ENCODE measurements at places on chromosomes 12 and 14.

- DNase-seq: no peak
Observed at GRCh38 chr12:49068879-49069506, 786 bp downstream of the RHEBL1 start.

GRCh38 chr12:6829536-6830220, 1.5 kb downstream of the P3H3 start:
- DNase-seq: peak; percentile 55

- DNase-seq: peak; percentile 33
Observed at GRCh38 chr12:27163048-27163715, 80.8 kb upstream of the C12orf71 start.

- DNase-seq: no peak
Observed at GRCh38 chr12:67650388-67651131, 2.0 kb downstream of the DYRK2 start.

DNA sequence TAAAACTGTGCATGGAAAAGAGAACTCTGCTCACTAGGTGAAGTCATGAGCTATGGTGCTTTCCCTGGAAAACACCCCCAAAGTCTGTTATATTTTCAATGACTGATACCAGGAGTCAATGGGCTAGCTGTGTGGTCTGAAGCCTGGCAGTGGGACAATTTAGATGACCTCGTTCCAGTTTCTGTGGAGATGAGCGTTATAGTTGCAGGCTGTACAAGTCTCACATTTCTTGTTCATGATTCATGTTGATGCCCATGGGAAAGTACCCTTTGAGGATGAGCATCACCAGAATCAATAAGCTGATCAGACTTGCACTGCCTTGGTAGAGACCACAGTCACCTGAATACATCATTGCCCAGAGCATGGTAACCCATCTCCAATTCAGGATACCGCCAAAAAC, 70.7 kb downstream of the NOVA1 start:
- peak; percentile 4 for DNase-seq

GRCh38 chr12:53568809-53569557, 57.2 kb downstream of the ATF7 start:
- peak; percentile 52 for DNase-seq

DNA sequence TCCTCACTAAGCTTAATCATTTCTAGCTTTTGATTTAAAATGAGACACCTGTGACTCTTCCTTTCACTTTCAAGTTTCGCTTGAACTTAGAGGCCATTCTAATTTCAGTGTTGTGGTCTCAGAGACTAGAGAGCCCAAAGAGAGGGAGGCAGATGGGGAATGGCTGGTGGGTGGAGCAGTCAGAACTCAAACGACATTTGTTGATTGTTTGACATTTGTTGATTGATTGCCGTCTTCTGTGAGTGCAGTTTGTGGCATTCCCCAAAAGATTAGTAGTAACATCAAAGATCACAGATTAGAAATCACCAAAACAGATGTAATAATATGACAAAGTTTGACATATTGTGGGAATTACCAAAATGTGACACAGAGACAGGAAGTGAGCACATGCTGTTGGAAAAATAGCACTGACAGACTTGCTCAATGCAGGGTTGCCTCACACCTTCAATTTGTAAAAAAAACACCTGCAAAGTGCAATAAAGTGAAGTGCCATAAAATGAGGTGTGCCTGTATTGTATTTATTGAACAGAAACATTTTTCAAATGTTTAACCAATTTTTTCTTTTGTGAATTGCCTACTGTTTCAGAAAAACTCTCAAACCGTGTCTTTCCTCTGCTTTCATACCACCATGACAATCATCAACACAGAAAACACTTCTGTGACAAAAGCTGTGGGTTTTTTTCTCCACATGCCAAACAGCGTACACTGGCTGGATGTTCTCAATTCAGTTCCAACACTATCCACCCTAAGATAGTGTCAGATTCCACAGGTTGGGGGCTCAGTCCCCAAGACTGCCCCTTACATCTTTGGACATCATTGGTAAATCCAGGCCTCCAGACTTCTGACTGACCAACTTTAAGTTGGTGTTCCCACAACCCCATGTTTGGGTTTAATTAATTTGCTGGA, 376.3 kb upstream of the RGS6 start:
- DNase-seq: no peak

DNA sequence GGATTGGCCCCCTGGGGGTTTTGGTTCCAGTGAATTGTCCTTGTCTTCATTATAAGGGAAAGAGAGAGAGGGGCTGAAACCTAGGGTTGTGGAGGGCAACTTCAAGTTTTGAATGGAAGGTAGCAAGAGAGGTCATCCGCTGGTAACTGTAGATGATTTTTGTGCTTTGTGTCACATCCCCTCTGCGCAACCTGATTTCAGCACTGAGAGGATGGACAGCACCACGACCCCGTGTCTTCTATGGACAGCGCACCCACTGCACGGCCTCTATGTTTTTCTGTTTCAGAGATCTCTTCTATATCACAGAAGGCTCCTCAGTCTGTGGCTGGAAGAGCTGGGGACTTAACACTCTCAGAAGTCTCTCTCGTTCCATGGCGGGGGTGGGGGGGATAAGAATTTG, 127.0 kb upstream of the RPH3A start:
- no peak for DNase-seq

DNA sequence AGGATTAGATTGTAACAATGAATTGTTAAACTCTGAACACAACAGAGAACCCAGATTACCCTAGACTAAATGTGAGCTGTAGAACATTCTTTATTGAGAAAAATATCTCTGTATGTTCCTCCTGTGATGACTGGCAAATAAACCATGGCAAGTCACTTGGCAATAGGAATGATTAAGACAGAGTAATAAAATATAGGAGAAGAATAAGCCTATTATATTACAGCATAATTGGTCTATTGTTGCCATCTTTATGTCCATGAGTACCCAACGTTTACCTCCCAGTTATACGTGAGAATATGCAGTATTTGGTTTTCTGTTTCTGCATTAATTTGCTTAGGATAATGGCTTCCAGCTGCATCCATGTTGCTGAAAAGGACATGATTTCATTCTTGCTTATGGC, 211.2 kb upstream of the AVPR1A start:
- DNase-seq: no peak

DNA sequence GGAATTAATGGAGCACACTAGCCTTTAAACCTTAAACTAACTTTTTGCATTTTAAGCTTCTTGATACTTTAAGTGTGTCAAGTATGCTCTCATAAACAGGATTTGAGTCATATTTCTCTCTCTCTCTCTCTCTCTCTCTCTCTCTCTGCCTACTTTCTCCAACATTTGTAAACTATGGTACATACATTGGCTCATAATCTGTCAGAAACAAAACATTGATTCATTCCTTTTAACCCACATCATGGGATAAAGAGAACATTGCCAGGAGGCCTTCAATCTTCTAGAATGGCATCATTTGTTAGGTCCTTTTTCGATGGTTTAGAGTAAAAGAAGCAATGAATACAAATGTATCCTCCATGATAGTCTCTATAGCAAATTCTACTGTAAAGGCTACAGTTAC, 81.6 kb upstream of the RERGL start:
- no peak for DNase-seq

- no peak for DNase-seq
Observed at GRCh38 chr14:99745307-99745951, 47.8 kb upstream of the EML1 start.

- DNase-seq: no peak
Observed at GRCh38 chr14:34775342-34775741, 60.9 kb upstream of the CFL2 start.

- no peak for DNase-seq
Observed at GRCh38 chr12:115636546-115636945, 640.9 kb downstream of the MED13L start.

- peak; percentile 91 for DNase-seq
Observed at GRCh38 chr12:124917135-124917840, 2.8 kb upstream of the UBC start.

DNA sequence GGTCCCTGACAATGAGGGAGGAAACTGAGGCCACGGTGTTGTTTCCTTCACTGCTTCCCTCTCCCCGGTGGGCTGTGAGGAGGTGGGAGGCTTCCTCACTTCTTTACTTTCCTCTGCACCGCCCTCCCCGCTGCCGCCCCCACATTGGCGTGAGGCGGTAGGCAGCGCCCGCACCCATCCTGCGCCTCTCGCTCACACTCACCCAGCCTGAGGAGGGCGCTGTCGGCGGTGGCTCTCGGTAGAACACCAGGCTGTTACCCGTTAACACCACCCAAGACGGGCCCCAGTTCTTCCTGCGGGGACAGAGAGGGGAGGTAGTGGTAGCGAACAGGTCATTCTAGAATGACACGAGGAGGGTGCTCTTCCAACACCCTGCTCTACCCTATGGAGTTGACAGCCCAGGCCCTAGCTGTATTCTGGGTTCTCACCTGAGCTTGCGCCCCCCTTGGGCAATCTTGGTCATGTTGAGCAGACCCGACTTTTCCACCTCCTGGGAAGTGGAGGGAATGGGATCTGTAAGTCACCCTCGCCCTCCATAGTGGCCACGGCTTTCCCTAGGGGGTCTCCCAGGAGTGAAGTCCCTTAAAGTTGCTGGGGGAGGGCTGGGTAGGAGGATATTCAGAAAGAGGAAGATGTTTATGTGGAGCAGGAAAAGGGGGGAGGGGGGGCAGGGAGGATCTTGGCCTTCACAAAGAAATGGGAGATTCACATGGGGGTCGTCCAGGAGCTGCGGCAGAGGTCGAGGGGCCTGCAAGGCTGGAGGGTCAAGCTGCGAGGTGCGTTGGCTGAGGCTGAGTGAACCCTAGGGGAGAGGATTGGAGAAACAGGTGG, 3.3 kb downstream of the ARHGAP9 start:
- DNase-seq: no peak

GRCh38 chr14:32352631-32353030, 23.5 kb downstream of the AKAP6 start:
- DNase-seq: no peak

DNA sequence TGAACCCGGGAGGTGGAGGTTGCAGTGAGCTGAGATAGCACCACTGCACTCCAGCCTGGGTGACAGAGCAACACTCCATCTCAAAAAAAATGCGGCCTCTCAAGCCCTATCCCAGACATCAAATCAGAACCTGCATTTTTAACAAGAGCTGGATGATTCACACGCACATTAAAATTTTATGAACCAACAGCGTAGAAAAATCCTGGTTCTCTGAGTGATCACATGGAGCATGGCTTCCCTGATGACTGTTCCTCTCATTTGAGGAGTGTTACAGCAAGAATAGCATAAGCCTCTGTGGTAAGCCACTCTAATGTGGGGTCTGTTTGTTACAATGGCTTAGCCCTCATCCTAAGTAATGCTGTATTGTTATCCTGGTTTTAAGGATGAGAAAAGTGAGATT, 163.6 kb downstream of the BRMS1L start:
- DNase-seq: no peak

DNA sequence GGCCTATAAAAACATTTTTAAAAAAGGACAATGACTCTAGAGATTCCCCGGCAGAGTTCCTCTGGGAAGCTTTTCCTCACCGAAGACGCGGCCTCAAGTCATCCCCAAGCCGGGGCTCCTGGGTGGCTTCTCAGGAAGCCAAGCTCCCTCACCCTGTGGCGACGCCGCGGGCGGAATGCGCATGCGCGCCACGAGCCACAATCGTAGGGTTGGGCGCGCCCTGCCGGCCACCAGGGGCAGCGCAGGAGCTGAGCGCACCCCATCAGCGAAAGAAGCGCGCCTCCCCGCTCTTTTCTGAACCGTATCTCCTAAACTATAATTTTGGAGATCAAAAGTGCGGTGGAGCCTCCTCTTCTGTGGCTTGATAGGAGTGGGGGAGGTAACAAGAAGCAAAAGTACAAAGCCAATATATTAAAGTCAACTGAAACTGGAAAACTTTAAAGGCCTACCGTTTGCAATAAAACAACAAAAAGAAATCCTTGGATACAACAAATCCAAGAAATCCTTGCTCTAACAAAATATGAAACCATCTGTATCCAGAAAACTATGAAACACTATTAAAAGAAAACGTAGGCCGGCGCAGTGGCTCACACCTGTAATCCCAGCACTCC, 17.4 kb upstream of the CHFR start:
- peak; percentile 68 for DNase-seq

DNA sequence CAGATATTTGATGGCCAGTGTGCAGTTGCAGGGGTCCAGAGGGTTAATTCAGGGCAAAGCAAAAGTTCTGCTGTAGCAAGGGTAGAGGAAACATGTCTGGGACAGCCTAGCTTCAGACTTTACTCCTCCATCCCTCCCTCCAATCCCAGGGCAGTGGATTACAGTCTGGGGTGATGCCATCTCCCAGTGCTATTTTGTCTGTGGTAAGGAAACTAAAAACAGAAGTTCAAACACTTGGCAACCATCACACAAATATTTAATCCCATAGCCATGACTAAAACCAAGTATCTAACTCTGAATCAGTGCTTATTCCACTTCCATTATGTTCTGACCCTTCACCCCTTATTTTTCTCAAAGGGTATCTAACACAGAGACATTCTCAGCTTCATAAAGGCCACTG, 61.8 kb downstream of the PIK3C2G start:
- DNase-seq: peak; percentile 44

DNA sequence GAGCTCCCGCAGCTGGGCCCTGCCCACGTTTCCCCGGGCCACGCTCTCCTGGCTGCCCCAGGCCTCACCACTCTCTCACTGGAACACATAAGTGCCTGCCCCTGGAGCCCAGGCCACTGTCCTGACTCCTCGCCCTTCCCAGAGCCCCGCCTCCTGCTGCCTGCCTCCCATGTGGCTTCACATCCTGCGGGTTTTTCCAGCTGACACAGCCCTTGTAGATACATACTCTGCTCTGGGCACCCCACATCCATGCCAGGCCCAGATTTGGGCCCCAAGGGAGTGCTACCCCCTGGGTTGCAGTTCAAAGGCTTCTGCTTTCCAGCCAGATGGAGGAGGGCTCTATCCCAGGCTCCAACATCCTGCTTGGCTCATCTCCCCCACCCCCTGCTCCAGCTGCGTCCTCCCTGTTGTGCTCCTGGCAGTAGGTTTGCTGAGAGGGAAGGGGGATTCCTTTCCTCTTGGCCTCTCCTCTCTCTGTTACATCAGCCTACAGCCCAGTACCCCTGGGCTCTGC, 60.1 kb downstream of the TSPAN9 start:
- DNase-seq: peak; percentile 63

DNA sequence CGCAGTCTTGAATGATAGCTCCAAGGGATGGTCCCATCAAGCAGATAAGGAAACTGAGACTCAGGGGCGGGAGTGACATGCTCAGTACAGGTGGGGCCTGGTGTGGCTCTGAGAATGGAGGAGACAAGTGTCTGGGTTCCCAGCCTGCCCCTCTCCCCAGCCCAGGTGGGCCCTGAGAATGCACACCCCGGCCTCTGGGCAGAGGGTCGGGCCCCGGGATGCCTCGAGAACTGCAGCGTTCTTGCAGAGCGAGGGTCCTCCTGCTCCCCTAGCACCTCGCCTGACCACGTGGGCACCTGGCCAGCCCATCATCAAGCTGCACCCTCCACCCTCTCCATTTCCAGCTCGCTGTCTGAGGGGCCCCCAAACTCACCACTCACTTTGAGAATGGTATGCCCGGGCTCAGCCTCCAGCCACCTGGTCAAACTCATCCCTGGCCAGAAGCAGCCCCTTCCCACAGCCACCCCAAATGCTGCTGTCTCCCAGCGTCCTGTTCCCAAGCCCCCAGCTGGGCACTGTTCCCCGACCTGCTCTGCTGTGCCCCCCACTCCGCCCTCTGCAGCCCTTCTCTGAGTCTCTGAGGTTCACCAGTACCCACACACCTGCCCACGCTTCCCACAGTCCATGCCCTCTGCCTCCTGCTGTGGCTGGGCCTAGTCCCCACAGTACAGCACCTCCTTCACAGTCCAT, 44.3 kb downstream of the CYP46A1 start:
- DNase-seq: no peak

GRCh38 chr14:35079742-35080141, 33.7 kb downstream of the FAM177A1 start:
- DNase-seq: no peak
